ENCODE measurements at places on chromosomes 5 and 9. TPM values are rescaled to one million over a fixed set of nuclear protein-coding genes. Genes with fewer than 3 reads are reported as not detected.

Gene SLC9A3
- total RNA-seq: 3.7 TPM

Gene SPINK13
- not detected for total RNA-seq

DNA sequence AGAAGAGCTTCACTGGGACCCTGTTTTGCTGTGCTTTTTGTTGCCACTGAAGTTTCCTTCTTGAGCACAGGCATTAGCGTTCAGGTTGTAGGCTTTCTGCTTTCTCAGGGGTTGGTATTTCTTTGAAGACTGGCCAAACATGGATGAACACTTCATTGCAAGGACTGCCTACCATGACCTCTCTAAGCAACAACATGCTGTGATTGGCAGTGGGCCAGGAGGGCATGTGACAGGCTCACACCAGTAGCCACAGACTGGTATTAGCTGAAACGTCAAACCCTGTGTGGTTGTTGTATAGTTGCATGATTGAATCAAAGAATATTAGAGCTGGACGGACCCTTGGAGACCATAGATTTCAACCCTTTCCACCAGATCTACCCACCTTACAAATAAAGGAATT lies 20.0 kb upstream of the MLANA start:
- DNase-seq: no peak

DNA sequence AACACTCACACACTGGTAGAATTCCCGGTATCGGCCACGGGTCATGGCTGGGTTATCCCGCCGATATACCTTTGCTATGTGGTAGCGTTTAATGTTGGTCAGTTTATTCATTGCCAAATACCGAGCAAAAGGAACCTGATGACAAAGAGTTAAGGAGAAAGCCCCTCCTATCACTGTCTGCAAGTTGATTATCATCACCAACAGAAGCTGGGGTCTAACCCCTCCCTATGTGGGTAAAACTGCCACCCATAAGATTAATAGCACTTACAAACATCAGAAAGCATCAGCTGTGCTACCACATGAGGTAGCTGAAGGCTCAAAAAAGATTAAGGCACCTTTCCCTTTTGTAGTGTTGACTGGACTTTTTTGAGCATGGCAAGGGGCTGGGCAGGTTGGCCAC lies 5.6 kb upstream of the DND1 start:
- DNase-seq: no peak

DNA sequence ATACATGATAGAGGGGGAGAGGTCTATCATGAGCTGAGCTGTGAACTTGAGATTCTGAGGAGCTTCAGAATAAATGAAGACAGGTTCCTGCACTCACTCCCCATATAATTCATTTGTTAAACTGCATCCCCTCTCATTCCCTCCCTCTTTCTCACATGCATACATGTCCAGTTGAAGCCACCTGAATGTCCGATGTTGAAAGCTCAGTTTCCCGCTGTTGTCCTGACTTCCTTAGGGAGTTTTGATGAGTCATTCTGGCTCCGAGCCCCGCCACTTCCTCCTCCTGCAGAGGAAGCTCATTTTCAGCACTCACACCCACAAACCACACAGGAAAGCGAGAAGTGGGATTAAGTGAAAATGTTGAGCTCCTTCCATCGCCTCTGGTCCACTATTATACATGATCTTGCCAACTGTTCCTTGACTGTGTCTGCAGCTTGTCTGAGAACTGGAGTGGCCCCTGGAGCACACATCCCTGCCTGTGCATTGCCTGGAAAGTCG lies 121.2 kb downstream of the CEMIP2 start:
- DNase-seq: peak; percentile 56

DNA sequence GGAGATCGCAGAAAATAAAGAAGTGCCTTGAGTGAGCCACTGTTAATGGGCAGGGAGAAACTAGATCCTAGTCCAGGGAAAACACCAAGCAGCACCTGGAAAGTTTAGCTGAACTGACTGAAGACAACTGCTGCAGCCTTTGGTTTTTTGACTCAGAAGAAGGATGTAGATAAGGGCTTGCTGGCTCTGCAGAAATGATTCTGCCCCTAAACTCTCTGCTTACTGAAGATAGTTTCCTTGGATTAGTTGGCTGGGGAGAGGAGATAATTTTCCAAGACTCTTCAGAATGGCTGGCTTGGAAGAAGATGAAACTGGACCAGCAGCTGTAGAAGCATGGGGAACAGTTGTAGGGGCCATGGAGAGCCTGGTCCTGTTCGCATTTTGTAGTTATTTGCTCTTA lies 471.8 kb downstream of the KDM4C start:
- no peak for DNase-seq
